Endothelial cell of coronary artery (primary cell): ENCODE measurements at places on chromosomes 11 and 22. TPM values are rescaled to one million over a fixed set of nuclear protein-coding genes. Genes with fewer than 3 reads are reported as not detected.

The FREY1 gene
- 0.54 and 0.75 TPM in 2 replicates for total RNA-seq

The ACRV1 gene
- under 0.01 TPM in 1 of 2 replicates, not detected in the other for total RNA-seq

The PHRF1 gene
- 25.6 and 33.3 TPM in 2 replicates for total RNA-seq

The TBX10 gene
- not detected in 2 replicates for total RNA-seq

The ZNF202 gene
- total RNA-seq = 9.0 and 10.4 TPM in 2 replicates

The MS4A6A gene
- 0.81 and 3.8 TPM in 2 replicates for total RNA-seq

The HEPN1 gene
- total RNA-seq = 0.09 TPM in 1 of 2 replicates, not detected in the other

The ELMOD1 gene
- 0.09 and 2.6 TPM in 2 replicates for total RNA-seq

The SPTY2D1 gene
- total RNA-seq = 11.5 and 13.6 TPM in 2 replicates

The PGA3 gene
- total RNA-seq = 0.09 TPM in 1 of 2 replicates, not detected in the other

The DEPDC7 gene
- 0.18 and 0.56 TPM in 2 replicates for total RNA-seq

The PRR33 gene
- total RNA-seq = not detected in 2 replicates

The GPR83 gene
- total RNA-seq = 0.09 TPM in 1 of 2 replicates, not detected in the other

The OR4D5 gene
- not detected in 2 replicates for total RNA-seq

The C11orf54 gene
- 10.4 and 15.0 TPM in 2 replicates for total RNA-seq

The PTDSS2 gene
- total RNA-seq = 33.9 and 34.7 TPM in 2 replicates

The OOSP4B gene
- total RNA-seq = not detected in 2 replicates

The CASP5 gene
- total RNA-seq = 0.09 TPM in 1 of 2 replicates, not detected in the other

The SMTN gene
- 121 and 146 TPM in 2 replicates for total RNA-seq

The NAALAD2 gene
- total RNA-seq = under 0.01 and 0.19 TPM in 2 replicates

The NRGN gene
- total RNA-seq = 1.3 and 1.6 TPM in 2 replicates

The CASP12 gene
- 1.6 and 1.7 TPM in 2 replicates for total RNA-seq

The NPTXR gene
- 0.18 and 0.47 TPM in 2 replicates for total RNA-seq

The MPPED2 gene
- under 0.01 TPM in 1 of 2 replicates, not detected in the other for total RNA-seq

The KCNJ4 gene
- not detected in 2 replicates for total RNA-seq

The DUSP8 gene
- 0.45 and 0.85 TPM in 2 replicates for total RNA-seq

The IGF2 gene
- 3.6 and 4.7 TPM in 2 replicates for total RNA-seq

The APOBEC3A gene
- total RNA-seq = not detected in 2 replicates

The NOX4 gene
- total RNA-seq = 19.8 and 27.5 TPM in 2 replicates

The GAL gene
- total RNA-seq = 0.28 and 2.7 TPM in 2 replicates

The OR2AT4 gene
- total RNA-seq = not detected in 2 replicates

The MMP27 gene
- total RNA-seq = not detected in 2 replicates

The GGTLC3 gene
- total RNA-seq = not detected in 2 replicates

The PSMC3 gene
- 204 and 267 TPM in 2 replicates for total RNA-seq

The RTN4RL2 gene
- total RNA-seq = under 0.01 TPM in 1 of 2 replicates, not detected in the other

The CHRNA10 gene
- total RNA-seq = 0.54 and 0.66 TPM in 2 replicates

The CBLIF gene
- not detected in 2 replicates for total RNA-seq

The PANX2 gene
- total RNA-seq = 0.75 and 0.99 TPM in 2 replicates

The HBB gene
- not detected in 2 replicates for total RNA-seq

The MFNG gene
- total RNA-seq = 73.4 and 104 TPM in 2 replicates

The TRIM6 gene
- total RNA-seq = 0.81 and 1.2 TPM in 2 replicates

The ADORA2A gene
- total RNA-seq = 37.6 and 91.5 TPM in 2 replicates

The ANO1 gene
- total RNA-seq = 0.09 and 0.47 TPM in 2 replicates

The BBOX1 gene
- total RNA-seq = not detected in 2 replicates

The CDC42BPG gene
- total RNA-seq = 0.09 and 0.18 TPM in 2 replicates

The PLEKHB1 gene
- total RNA-seq = 0.36 and 0.85 TPM in 2 replicates

The RIMBP3B gene
- total RNA-seq = under 0.01 TPM in 1 of 2 replicates, not detected in the other
